ENCODE measurements at places on chromosomes 4 and X.

DNA sequence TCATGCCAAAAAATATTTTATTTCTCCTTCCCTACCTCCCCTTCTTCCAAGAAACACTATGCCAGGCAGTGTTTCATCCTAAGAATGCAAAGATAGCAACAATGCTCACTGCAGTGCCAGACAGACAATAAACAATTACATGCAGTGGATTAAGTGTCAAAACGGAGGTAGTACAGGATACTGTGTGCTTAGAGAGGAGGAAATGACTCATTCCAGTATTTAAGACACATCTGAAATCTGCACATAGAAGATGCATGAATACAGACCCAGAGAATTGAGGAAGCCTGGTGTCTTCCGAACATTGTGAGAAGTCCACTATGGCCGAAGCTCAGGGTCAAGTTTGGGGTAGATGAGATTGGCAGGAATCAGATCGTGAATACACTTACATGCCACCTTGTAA lies 326.4 kb downstream of the PPP3CA start:
- DNase-seq = peak; percentile 76

DNA sequence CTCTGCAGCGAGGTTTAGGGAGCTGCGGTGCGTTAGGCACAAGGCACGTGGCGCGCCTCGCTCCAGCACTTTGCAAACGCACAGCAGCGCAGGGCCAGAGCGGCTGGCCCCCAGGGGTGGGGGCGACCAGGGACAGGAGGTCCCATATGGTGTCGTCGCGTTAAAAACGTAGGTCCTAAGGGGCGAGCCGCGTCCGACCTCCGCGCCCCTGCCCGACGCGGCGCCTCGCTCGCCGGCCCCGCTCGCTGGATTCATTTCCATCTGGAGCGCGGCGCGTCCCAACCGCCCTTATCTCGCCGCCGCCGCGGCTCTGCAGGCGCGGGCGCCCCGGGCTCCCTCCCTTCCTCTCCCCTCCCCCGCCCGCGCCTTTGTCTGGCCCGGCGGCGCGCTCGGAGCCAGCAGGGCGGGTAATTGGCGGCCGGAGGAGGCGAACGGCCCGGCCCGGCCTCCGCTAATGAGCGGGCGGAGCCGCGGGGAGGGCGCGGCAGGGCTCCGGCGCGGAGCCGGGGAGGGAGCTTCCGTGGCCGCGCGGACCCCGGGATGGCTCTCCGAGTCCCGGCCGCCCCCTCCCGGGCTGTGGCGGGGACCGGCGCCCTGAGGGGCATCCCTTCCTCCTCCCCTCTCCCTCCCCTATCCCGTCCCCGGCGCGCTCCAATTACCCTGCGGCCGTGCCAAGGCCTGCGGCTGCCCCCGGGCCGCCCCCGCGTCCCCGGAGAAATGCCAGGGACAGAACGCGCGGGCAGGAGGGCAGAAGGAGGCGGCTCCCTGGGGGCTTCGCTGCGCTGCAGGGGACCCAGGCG lies 409.0 kb downstream of the BCOR start:
- peak; percentile 8 for DNase-seq

DNA sequence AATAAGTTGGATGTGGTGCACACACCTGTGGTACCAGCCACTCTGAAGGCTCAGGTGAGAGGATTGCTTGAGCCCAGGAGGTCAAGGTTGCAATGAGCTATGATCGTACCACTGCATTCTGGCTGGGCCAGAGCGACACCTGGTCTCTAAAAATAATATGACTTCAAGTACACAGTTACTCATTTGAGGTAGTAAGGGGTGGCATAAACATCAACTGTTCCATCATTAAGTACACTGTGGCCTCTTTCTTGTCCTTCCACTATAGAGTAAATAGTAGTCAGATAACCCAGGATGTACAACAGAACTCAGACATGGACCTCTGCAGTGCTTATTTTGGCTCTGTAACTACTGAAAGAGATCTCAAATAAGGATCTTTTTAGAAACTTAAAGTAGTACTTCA lies 10.6 kb downstream of the FAM9B start:
- no peak for DNase-seq

DNA sequence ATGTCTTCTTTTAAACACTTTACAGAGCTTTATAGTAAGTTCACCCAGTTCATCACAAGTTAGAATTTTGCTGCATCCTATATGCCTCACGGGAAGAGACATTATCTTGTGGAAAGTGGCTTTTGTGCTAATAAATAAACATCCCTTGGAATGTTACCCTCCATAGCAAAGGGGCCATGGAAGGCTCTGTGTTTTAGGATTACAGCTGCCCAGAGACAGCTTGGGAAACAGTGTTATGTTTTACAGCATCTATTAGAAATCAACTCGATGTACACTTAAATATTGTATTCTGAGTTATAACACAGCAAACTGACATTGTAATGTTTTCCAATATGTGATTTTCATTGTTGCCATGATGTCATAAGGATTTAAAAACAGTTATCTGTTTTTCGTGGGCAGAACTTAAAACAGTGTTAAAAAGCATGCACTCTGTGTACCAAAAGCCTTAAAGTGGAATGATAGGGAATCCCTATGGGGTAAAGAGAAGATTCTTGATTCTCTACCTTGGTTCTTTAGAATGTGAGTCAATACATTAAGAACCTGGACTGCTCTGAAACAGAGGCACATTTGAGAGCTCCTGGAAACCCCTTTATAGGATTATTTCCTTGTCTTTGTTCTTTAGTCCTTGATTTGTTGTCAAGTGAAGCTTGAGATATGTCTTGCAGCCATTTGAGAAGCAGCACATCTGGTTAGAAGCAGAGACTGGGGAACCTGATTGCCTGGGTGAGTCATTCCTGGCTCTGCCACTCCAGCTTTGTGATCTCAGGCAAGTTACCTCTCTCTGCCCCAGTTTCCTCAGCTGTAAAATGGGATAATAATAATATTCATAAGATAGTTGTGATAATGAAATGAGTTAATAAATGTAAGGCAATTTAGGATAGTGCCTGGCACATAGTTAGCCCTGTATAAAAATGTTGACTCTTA lies 41.6 kb downstream of the ARHGAP10 start:
- DNase-seq = no peak

DNA sequence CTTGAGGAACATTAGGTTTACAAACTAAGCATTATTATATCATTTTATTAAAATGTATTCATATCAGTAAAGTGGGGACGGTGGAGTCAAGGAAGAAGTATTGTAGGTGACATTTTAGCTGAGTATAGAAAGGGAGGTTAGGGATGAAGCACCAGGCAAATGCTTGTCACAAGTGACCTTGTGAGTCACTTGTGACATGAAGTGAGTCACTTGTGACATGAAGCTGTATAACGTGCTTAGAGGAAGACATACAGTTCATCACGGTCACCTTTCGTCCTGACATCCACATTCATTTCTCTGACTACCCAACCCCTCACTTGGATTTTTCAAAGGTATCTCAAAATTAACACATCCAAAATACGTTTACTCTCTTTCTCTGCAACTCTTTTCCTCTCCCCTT lies 1034.8 kb downstream of the DMD start:
- no peak for DNase-seq

DNA sequence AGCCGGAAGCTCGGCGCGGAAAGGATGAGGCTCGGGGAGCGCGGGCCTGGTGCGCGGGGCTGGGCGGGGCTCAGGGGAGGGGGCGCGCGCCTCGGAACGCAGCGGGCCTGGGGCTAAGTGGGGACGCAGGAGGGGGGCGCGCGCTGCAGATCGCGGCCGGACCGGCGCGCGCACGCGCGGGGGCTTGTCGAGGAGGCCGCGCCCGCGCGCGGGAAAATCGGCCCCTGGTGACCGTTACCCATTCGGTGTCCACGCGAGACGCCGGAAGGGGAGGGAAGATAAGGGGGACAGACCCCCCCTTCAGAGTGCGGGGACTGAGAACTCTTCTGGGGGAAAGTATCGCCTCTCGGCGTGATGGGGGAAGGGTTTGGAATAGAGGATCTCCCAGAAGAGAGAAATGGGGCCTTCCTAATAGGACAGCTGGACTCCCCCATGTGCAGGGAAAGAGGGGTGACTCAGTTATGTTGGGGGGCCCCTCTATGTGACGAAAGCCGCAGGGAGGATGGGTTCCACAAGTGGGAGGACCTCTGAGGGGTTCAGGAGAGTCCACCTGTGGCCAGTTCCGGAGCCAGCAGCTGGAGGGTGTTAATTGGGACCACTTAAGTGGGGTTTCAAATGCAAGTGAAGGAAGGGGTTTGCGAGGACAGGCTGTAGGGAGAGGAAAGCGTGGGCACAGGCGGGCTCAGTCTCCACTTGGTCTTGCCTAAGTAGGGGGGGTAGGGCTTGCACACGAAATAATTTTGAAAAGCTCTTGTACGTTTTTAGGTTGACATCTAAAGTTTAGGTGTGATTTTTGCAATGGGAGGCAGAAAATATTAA lies 584 bp downstream of the SUV39H1 start:
- peak; percentile 67 for DNase-seq

DNA sequence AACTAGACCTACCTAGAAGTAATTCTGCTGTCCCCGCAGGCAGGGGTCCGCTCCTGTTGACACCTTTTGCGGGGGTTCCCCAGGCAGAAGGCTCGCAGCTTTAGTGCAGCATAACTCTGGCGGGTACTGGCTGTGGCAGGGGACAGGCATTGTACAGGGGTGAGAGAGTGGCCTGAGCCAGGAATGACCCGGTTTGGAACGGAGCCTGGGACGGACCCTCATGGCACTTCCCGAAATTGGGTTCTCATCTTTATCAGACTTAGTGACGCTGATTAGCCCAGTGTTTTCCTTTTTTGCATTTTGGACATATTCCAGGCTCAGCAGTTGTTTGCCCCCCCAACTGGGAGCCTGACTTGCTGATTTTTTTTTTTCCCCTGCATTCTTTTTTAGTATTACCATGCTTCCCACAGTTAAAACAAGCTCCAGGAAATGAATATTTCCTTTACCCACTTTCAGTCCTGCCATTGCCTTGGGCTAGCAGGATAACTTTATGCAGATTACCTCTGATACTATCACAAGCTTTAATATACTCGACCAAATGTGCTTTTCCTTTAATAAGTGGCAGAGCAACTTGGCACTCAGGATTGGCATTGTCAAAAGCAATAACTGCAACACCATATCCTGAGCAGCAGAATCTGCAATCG lies 55.8 kb upstream of the WDR1 start:
- no peak for DNase-seq
